C1 segment of cervical spinal cord (tissue), 14 donors: ENCODE measurements at places on chromosomes 12 and 14.

- DNase-seq, result no peak
Observed at GRCh38 chr12:23888396-23889068, 60.9 kb downstream of the SOX5 start.

DNA sequence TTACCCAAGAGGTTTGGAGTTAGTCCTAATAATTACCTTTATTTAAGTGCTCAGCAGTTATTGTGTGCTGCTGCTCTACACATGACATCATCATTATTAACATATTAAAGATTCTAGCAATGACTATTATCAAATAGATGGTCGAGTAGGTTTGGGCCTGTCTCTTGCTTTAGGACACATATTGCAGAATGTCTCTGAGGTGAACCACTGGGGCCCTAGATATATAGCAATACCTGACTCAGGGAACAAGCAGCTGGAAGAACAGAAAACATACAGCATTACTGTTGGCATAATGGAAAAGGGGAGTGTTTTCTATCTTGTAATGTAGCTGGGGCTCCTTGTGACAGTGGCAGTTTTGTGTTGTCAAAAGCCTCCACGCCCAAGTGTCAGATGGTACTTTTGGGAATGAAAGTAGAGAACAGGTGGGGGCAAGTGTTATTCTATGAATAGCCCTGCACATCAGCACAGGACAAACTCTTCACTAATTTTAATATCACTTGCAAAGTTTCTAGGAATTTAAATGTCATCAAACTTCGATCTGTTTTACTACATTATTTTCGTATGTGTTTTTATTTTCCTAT, 54.6 kb downstream of the C12orf56 start:
- no peak for DNase-seq

DNA sequence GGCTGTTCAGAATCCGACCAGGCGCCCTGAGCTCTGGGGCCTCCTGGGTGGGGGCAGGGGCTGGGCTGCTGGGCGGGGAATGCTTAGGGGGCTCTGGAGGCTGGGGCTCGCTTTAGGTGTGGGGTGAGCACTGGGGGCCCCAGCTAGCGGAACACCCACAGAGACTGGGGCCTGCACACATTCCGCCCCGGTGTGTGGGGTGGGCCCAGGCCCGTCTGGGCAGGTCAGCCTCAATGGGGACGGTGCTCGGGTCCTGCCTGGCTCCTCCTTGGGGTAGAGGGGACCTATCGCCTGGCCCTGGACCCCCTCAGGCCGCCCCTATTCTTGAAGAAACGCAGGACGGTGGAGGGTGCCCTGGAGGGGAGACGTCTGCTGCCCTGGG, 364.8 kb downstream of the TMEM121 start:
- no peak for DNase-seq

- no peak for DNase-seq
Observed at GRCh38 chr14:94114589-94115057, 4.1 kb downstream of the IFI27 start.

DNA sequence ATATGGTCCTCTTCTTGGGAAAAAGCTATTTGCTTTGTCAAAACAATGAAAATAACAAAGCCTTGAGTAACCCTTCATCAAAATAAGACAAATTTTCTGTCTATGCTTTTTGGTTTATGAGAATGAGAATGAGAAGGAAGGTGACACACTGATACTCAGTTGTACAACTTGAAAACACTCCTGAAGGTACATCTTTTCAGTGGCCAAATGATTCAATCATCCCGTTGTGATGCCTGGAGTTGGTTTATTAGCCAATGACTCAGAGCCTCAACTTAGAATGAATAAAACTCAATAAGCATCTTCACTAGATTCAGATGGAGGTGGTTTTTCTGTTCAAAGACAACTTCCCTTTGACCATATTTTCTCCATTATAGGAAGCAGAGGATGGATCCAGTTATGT, 7.8 kb upstream of the CALM1 start:
- no peak for DNase-seq

DNA sequence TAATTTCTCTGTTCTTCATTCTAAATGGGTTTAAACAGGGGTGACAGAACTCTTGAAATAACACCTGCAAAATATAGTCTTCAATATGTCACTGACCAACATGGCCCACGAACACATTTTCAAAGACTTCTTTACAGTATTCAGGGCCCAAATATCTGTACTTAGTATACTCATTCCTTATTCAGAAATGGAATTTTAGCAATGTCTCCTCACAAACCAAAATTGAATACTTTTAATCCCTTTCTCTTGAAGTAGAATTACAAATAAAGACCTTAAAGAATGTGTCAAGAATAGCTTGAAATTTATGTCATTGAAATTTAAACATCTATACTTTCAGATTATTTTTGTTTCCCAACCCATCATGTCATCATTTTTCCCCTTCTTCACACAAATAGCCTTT, 263.1 kb downstream of the LRIG3 start:
- DNase-seq, result no peak
